ENCODE measurements at places on chromosomes 6 and 20.

- no peak for DNase-seq
Measured at GRCh38 chr6:13433709-13434121, 53.7 kb downstream of the GFOD1 start.

DNA sequence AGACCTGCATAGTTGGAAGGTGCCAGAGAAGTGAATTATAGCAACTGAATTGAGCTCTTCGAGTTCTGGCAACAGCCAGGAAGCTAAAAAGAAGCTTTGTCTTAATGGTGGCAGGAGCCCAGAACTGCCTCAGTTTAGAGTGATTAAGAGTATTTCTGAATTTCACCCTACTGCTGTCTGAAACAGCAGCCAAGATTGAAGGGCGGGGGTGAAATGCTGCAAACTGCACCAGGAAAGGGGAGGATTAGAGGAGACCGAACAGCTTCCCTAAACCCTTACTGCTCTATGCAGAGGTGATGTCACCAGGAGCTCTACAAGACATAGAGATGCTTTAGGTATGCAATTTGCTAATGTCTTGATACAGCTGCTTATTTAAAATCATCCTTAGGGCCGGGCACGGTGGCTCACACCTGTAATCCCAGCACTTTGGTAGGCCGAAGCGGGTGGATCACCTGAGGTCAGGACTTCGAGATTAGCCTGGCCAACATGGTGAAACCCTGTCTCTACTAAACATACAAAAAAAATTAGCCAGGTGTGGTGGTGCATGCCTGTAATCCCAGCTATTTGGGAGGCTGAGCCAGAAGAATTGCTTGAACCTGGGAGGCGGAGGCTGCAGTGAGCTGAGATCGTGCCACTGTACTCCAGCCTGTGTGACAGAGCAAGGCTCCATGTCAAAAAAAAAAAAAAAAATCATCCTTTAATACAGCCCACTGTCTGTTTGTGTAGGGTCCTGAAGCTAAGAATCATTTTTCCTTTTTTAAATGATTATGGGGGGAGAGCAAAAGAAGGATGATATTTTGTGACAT is 91.7 kb upstream of the IYD start:
- DNase-seq, result no peak

DNA sequence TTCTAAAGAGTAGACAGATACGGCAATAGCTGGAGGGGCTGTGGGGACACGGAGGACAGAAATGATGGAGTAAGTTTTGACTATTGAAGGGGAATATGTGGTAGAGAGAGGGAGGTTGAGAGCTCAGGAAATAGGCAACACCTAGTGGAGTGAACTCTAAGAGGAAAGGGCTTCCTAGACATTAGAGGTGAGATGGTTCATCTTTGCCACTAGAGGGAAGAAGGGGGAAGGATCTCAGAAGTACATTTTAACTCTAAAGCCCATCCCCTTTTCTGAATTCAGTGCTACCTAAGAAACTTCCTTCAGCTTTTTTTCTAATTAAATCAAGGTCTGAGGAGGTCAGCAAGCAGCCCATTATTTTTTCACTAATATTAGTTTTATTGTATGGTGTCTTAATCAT is 689.4 kb upstream of the MAP3K7 start:
- DNase-seq, result peak; percentile 55

GRCh38 chr6:106939848-106940247 is 34.7 kb downstream of the CD24 start:
- no peak for DNase-seq

DNA sequence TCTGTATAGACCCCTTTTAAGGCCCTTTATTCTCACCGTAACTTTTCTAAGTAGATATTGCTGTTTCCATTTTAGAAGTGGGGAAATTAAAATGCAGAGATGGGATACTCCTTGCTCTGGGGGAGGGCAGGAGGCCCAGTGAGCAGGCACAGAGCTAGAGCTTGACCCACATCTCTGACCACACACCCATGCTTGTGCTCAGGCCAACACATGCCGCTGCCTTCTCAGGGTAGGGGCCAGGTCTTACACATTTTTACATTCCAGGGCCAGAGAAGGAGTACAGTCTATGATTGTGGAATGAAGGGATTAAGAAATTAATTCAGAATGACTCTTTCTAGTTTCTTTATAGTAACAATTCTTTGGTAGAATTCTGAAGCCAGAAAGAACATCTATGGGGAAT is 104.8 kb downstream of the SOBP start:
- no peak for DNase-seq

- peak; percentile 53 for DNase-seq
Measured at GRCh38 chr20:28562510-28562898, 2695.0 kb upstream of the DEFB115 start.

- peak; percentile 70 for DNase-seq
Measured at GRCh38 chr6:9540534-9541126, 874.2 kb downstream of the TFAP2A start.

DNA sequence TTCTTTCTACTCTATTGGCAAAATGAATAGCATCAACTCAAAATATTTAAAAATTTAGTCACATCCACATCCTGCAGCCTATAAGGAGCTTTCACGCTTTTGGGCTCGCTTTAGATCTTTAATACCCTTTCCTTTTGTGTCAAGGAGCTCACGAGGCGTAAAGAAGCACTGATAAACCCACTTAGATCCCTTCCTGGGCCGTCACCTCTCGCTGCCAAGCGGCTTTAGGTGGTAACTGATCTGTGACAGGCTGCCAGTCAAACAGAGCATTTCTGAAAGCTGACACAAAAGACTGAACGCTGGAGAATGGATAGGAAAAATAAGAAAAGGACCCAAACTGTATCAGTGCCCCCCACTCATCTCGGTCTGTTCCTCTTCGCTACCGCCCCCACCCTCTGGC is 385.7 kb upstream of the MMS22L start:
- DNase-seq, result peak; percentile 47

- no peak for DNase-seq
Measured at GRCh38 chr20:59743767-59744485, 139.6 kb downstream of the PHACTR3 start.

GRCh38 chr6:109772883-109773431 is 81.9 kb downstream of the FIG4 start:
- DNase-seq, result no peak

- DNase-seq, result peak; percentile 79
Measured at GRCh38 chr6:127522714-127523113, 3.6 kb upstream of the MTCL3 start.

GRCh38 chr6:109299776-109300564 is 82.3 kb downstream of the CD164 start:
- no peak for DNase-seq

- no peak for DNase-seq
Measured at GRCh38 chr6:30092852-30093543, 17.4 kb upstream of the RNF39 start.

DNA sequence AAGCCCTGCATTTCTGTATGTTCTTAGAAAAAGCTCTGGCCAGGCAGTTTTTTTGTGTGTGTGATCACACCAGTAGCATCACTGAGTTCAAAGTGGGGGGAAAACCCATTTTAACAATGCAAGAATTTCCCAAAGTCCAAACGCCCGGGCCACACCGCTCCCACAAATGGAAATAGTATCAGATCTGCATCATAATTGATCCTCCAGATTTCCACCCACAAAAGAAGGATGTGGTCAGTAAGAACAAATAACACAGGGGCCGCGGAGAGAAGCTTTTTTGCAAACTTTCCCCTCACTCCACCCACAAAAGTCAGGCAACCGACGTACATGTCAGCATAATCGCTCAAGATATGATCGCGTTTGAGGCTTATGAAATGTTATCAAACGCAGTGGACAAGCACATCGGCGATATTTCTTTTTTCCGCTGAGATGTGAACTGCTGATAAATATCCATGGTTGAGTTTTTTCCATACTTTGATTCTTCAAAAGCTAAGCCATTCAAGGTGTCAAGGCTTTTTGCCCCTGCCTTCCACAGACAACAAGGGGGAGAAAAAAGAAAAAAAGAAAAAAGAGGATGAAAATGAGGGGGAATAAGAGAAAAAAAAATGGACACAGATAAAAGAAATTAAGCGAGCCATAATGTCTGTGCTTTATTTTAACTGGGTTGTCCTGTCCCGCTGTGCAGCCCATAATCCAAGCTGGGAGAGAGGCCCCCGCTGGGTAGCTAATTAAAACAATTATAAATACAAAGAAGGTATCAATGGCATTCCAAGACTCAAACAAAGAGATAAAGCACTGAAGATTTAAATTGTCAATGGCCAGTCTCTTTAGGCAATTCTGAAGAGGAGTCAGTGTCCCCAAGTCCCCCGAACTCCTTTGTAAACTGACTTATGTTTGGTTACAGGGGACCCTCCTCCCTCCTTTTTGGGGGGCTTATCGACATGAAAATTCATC is 143.5 kb downstream of the ZFP64 start:
- no peak for DNase-seq

- no peak for DNase-seq
Measured at GRCh38 chr6:66664112-66664511, 957.1 kb upstream of the EYS start.

DNA sequence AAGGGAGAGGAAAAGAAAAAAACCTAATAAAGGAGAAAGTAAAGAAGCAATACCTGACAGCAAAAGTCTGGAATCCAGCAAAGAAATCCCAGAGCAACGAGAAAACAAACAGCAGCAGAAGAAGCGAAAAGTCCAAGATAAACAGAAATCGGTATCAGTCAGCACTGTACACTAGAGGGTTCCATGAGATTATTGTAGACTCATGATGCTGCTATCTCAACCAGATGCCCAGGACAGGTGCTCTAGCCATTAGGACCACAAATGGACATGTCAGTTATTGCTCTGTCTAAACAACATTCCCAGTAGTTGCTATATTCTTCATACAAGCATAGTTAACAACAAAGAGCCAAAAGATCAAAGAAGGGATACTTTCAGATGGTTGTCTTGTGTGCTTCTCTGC is 70.8 kb upstream of the RNF146 start:
- DNase-seq, result no peak

- no peak for DNase-seq
Measured at GRCh38 chr20:23653400-23653938, 15.7 kb upstream of the CST3 start.

DNA sequence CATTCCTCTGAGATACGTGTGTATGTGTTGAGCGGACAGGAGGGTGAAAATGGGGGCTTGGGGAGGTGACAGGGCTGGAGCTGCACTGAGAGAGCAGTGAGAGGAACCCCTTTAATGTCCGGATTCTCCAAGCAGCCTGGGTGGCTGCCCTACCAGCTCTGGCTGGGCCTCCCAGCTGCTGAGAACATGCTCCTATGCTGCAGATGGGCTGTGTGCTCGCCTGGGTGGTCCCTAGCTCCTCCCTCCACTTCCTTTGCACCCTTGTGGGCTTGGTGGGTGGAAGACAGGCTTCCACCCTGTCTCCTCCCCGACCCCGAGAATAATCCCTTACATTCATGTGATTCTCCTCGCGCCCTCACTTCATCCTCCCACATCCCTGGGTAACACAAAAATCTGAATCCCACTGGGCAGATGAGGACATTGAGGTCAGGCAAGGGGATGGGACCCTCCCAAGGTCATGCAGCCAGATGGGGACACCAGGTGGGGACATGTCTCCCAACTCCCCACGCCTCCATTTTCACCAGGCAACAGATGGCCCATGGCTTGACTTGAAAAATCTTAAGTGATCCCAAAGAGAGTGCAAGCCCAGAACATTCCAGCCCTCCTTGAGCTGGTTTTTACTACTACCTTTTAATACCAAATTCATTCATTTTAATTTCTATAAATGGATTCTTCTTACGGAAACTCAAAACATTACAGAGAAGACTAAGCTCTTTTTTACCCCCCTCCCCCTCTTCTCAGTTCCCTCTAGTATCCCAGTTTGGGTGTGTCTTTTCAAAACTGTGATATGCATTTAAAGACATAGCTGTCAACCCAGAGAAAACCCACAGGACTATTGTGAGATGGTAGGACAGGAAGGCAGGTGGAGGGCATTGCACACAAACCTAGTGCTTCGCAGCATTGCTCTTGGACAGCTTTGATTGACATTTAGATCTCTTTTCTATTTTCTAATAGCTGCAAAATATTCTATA is 5.0 kb upstream of the PDRG1 start:
- DNase-seq, result no peak

- DNase-seq, result no peak
Measured at GRCh38 chr6:45816674-45817297, 198.9 kb downstream of the CLIC5 start.

DNA sequence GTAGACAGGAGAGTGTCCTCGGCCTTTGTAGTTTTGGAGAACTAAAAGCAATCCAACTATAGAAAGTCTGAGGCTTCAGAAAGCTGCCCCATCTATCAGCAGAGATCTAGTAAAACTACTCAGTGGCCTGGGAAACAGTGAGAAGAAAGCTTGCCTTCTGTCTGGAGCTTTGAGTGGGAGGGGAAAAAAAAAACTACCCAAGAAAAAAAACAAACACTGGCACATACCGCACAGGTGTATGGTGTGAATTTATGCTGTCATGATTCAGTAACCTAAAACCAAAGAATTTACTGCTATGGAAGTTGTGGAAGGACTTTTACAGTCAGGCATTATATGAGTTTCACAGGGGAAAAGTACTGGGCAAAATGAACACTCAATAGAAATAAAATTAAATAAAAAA is 280.5 kb downstream of the ADGRB3 start:
- no peak for DNase-seq

DNA sequence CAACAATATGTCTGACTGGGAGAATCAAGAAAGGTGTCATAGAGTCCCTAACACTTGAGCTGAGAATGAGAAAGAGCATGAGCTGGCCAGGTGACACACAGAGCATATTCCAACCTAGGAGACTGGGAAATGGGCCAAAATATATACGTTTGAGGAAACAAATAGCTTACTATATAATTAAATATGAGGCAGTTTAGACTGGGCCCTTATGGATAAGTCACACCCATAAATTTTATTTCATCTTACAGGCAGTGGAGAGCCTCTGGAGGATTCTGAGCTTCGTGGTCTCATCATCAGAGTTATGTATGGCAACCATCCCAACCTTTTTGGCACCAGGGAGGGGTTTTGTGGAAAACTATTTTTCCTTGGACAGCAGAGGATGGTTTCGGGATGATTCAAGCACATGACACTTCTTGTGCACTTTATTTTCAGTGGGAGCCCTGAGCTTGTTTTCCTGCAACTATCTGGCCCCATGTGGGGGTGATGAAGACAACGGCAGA is 12.9 kb upstream of the NQO2 start:
- DNase-seq, result peak; percentile 49
